ENCODE measurements at places on chromosomes 4 and X. TPM values are rescaled to one million over a fixed set of nuclear protein-coding genes. Genes with fewer than 3 reads are reported as not detected.

DNA sequence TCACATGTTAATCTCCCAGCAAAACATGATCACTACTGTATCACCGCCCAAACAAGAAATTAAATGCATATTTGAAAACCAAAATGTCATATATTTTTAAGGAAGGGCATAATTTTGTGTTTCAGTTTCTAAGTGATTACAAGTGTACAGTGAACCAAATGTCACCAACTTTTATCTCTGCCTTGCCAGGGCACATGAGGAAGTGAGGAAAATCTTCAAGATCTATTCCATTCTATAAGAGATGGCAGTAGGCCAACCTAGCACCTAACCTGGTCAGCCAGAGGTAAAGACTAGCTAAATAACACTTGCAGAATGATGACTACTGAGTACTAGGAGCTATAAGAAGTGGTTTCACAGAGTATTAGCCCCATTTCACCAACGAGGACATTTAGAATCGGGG, 107.2 kb downstream of the ATP11C start:
- DNase-seq: no peak

DNA sequence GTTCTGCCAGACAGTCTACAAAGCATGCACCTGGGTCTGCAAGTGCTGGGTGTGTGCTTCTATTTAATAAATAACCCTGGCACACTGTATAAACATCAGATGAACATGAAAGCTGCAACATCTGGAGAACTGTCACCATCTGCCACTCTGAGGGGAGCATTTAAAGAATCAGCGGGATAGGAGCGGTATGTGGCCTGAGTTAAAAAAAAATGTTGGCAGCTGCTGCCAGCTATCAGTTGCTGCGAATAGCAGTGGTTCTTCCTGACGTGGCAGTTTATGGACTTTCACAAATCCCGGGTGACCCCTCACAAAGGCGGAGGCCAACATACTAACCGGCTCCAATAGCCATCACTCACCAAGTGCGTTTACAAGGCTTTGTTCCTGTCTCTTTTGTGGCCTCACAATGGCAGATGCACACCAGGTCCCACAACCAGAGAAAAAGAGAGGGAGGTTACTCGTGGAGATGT, 95.1 kb downstream of the RASL11B start:
- DNase-seq: peak; percentile 58

The PDLIM3 gene
- 11.7 TPM for total RNA-seq

The RAB9B gene
- total RNA-seq: 0.90 TPM

The TCEAL5 gene
- total RNA-seq: not detected
